M059J (cell line): ENCODE measurements at places on chromosomes 2 and 18. TPM values are rescaled to one million over a fixed set of nuclear protein-coding genes. Genes with fewer than 3 reads are reported as not detected.

Gene TP53I3
- 3.1 and 8.8 TPM in 2 replicates for total RNA-seq

GRCh38 chr2:5290900-5291546 lies 401.2 kb upstream of the SOX11 start:
- no peak for DNase-seq

DNA sequence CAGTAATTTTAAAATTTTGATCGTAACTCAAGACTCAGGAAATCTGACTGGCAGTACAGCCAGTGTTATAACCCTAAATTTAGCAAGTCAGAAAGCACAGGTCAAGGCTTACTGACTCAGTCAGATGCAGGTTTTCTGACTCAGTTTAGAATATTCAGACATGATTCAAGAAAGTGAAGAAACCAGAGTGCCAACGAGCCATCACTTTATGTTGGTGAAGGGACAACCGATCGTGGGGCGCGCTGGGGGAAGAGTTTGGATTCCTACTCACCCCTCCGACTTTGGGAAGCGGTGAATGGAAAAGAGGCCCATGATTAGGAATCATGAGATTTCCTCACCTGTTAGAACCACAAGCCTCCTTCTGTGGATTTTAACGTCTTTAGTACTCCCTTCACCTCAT lies 998 bp downstream of the RNF149 start:
- no peak for DNase-seq

- no peak for DNase-seq
Observed at GRCh38 chr2:28689771-28690170, 61.9 kb upstream of the PPP1CB start.

DNA sequence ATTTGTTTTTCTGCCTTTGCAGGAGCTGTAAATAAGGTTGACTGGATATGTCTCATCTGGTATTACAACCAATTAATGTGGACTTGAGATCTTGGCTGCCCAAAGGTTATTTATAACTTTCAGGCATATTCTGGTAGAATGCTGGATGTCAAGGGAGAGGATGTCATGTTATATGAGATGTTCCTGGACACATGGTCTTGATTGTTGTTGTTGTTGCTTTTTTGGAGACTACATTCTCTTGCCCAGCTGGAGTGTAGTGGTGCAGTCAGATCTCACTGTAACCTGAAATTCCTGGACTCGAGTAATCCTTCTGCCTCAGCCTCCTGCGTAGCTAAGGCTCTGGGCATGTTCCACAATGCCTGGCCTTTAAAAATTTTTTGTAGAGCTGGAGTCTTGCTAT lies 83.3 kb downstream of the LCLAT1 start:
- no peak for DNase-seq

DNA sequence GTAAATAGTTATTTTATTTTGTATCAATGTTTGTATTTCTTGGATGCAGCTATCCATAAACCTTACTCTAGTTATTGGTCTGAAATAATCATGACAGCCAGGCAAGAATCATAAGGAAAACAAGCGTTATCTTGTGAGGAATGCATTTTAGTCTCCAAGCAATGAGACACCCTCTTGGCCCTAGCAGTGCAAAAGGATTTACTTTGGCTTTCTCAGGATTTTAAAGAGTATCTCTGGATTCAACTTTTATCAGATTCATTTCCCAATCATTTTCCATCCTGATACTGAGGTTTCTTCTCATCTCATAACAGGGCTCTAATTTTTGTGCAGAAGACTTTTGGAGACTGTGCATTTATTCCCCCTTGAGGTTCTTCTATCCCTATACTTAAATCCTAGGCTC lies 480.8 kb downstream of the TMX3 start:
- no peak for DNase-seq
